ENCODE measurements at places on chromosomes 6 and 20.
A peak's percentile ranks its signal among the peaks of the same experiment; 100 is the strongest.

- no peak overlapping the region for H3K27ac ChIP-seq
- DNase-seq: no peak
- no peaks in the 10 kb centered on the region for H3K4me1 ChIP-seq
- H3K36me3 ChIP-seq: no peaks in the 10 kb centered on the region
- H3K27me3 ChIP-seq: no peaks in the 10 kb centered on the region
These were observed 1133.3 kb upstream of the ADGRB3 start for GRCh38 chr6:67501755-67502154.

DNA sequence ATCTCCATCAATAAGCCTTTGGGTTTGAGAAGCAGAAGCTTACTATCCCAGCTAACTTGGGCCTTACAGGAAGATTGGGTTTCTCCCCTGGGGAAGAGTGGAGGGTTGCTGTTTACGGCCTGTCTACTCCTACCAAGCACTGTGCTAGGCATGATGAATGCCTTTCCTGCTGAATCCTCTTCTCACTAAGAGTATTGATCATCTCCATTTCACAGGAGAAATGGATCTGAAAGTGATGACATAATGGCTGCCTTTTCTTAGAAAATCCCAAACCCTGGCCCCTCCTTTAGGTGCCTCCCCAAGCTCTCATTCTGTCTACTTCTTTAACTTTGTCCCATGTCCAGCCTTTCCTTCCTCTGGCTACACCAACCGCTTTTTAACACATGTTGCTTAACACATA, 66.1 kb downstream of the TSHZ2 start:
- H3K36me3 ChIP-seq: no peaks in the 10 kb centered on the region
- peaks cover 6% of the 10 kb centered on the region for H3K4me1 ChIP-seq
- H3K27ac ChIP-seq: no peak overlapping the region
- H3K27me3 ChIP-seq: no peaks in the 10 kb centered on the region
- DNase-seq: no peak

GRCh38 chr6:137724495-137725211, 142.4 kb upstream of the TNFAIP3 start:
- peak overlapping the region; percentile 98 for H3K27ac ChIP-seq
- no peak overlapping the region for H3K4me3 ChIP-seq
- no peaks in the 10 kb centered on the region for H3K27me3 ChIP-seq

GRCh38 chr6:20279608-20280287, 67.5 kb upstream of the MBOAT1 start:
- no peaks in the 10 kb centered on the region for H3K36me3 ChIP-seq
- DNase-seq: no peak
- H3K27me3 ChIP-seq: peaks cover 12% of the 10 kb centered on the region
- no peak overlapping the region for H3K27ac ChIP-seq
- H3K4me1 ChIP-seq: no peaks in the 10 kb centered on the region

DNA sequence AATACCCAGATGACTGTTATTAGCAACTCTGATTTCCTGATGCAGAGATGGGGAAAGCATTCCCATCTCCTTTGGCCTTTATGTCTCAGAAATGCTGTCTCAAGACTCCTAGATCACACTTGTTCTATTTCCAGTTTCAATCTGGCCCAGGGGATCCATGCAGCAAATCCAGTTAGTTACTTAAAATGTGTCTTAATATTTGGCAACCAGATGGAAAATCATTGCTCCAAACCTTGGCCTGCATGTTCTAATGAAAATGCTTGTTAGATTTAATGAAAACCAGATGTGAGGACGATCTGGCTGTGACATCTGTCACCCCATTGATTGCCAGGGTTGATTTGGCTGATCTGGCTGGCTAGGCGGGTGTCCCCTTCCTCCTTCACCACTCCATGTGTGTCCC, 125.2 kb downstream of the TSHZ2 start:
- DNase-seq: no peak
- H3K27ac ChIP-seq: no peak overlapping the region
- H3K36me3 ChIP-seq: no peaks in the 10 kb centered on the region
- H3K27me3 ChIP-seq: no peaks in the 10 kb centered on the region
- peaks cover 10% of the 10 kb centered on the region for H3K4me1 ChIP-seq
- H3K4me3 ChIP-seq: no peak overlapping the region

GRCh38 chr6:166555086-166555485, 31.4 kb downstream of the RAMACL start:
- no peak overlapping the region for H3K4me3 ChIP-seq
- no peaks in the 10 kb centered on the region for H3K36me3 ChIP-seq
- H3K27me3 ChIP-seq: peaks cover 69% of the 10 kb centered on the region
- no peak for DNase-seq

GRCh38 chr20:25199473-25200260, 4.2 kb downstream of the ENTPD6 start:
- H3K4me3 ChIP-seq: no peak overlapping the region
- H3K27me3 ChIP-seq: no peaks in the 10 kb centered on the region
- H3K27ac ChIP-seq: no peak overlapping the region
- peaks cover 61% of the 10 kb centered on the region for H3K4me1 ChIP-seq
- H3K36me3 ChIP-seq: peaks cover 5% of the 10 kb centered on the region

- no peaks in the 10 kb centered on the region for H3K4me1 ChIP-seq
- no peak overlapping the region for H3K4me3 ChIP-seq
- H3K27ac ChIP-seq: no peak overlapping the region
- H3K36me3 ChIP-seq: no peaks in the 10 kb centered on the region
- H3K27me3 ChIP-seq: no peaks in the 10 kb centered on the region
These were observed 235.2 kb downstream of the SYNE1 start for GRCh38 chr6:152401978-152402377.

DNA sequence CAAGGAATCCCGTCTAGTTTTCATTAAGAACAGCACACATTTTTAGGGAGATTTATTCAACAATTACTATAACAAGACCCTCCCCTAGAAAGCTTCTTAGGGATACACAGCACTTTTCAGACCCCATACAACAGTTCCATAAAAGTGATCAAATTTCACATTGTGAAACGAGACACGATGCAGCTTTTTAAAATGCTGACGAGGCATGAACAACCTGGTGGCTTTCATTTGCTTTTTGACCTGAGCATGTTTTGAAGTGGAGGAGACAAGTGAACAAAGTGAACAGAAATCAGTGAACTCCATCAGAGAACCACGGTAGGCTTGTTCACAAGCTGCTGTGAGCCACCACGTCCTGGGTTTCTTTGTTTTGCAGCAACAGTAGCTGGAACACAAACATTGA, 112.2 kb downstream of the PCSK2 start:
- DNase-seq: no peak
- no peaks in the 10 kb centered on the region for H3K36me3 ChIP-seq

- H3K36me3 ChIP-seq: no peaks in the 10 kb centered on the region
- DNase-seq: no peak
- no peak overlapping the region for H3K27ac ChIP-seq
- H3K27me3 ChIP-seq: no peaks in the 10 kb centered on the region
- H3K4me3 ChIP-seq: no peak overlapping the region
- H3K4me1 ChIP-seq: no peaks in the 10 kb centered on the region
These were observed 90.8 kb downstream of the HACE1 start for GRCh38 chr6:104768906-104769305.

DNA sequence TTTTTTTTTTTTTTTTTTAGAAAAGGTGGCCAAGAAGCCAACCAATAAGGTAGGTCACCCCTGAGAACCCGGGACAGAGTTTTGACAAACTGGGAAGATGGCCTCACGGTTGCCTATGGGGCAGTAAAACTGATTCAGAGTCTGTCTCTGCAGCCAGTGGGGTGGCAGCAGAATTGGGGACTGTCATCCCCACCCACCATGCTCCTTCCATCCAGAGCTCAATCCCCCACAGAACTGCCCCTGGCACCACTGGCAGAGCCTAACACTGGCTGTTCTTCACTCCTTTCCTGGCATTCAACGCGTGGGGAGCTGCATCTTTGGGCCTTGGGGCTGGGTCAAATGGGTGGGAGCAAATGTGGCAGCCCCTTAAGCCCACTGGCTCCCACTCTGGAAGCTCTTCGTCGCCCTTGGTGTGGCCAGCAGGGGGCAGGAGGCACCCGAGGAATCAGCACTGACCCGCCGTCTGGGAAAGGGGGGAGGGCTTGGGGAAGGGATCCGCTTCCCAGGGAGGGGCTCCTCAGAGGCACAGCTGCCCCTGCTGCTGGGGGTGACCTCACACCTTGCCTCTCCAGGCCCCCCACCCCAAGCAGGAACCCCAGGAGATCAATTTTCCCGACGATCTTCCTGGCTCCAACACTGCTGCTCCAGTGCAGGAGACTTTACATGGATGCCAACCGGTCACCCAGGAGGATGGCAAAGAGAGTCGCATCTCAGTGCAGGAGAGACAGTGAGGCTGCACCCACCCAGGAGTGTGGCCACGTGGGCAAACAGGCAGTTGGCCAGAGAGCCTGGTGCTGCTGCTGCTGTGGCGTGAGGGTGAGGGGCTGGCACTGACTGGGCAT, 10.4 kb downstream of the CD40 start:
- H3K4me3 ChIP-seq: no peak overlapping the region
- H3K27ac ChIP-seq: no peak overlapping the region
- peaks cover 16% of the 10 kb centered on the region for H3K4me1 ChIP-seq
- H3K27me3 ChIP-seq: peaks cover 6% of the 10 kb centered on the region

DNA sequence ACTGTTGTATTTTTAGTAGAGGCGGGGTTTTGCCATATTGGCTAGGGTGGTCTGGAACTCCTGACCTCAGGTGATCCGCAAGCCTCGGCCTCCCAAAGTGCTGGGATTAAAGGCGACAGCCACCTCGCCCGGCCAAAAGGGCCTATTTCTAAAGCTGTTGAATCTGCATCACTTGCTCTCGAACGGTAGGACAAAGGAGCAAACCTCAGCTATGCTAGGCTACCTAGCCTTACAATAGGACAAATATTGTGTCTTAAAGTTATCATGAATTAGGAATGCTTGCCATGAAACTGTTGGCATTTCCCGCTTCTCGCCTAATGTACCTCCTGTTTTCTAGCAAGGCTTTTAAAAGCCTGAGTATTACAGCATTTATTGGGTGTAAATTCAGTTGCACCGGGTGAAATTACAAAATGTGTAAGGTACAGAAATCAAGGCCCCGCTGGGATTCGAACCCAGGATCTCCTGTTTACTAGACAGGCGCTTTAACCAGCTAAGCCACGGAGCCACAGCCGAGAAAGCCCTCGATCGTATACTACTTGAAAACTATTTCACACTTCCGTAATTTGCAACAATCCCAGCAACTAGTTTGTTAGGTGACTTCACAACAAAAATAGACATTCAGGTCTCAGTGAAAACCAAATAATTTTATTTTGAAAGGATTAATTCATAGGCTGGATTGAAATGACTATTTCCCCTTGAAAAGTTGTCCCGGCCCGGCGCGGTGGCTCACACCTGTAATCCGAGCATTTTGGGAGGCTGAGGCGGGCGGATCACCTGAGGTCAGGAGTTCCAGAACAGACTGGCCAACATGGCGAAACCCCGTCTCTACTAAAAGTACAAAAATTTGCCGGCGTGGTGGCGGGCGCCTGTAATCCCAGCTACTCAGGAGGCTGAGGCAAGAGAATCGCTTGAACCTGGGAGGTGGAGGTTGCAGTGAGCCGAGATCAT, 211.6 kb upstream of the ZNF184 start:
- H3K27ac ChIP-seq: peak overlapping the region; percentile 16
- H3K36me3 ChIP-seq: no peaks in the 10 kb centered on the region
- peak overlapping the region; percentile 19 for H3K4me3 ChIP-seq
- DNase-seq: peak; percentile 89
- peaks cover 46% of the 10 kb centered on the region for H3K4me1 ChIP-seq
- H3K27me3 ChIP-seq: no peaks in the 10 kb centered on the region

DNA sequence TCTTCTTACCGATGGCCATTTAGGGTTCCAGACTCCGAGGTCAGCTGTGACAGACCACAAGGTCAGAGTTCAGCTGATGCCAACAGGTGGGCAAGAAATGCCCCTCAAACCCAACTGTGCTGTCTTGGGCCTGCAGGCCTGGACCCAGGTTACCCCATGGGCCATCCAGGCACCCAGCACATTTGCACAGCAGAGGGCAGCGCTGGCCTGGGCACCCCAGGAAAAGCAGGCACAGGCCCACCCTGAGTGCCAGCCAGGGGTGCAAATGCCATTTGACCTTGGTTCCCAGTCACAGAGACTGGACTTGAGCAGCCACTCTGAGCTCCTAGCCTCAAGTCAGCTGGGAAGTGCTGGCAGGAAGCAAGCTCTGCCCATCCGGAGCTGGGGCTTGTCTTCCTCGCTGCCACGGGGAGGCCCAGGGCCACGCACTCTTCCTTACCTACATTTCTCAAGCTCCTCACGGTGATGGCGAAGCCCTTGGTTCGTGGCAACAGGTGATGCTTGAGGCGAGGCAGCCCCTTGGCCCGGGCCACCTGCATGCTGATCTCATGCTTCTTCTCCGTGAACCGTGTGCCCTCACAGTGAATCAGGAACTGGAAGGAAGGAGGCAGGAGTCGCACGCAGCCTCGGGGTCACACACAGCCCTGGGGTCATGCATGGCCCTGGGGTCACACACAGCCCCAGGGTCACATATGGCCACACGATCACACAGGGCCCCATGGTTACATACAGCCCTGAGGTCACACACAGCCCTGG, 120.8 kb downstream of the AGPAT4 start:
- H3K4me3 ChIP-seq: no peak overlapping the region
- peaks cover 2% of the 10 kb centered on the region for H3K27me3 ChIP-seq
- H3K4me1 ChIP-seq: no peaks in the 10 kb centered on the region
- H3K27ac ChIP-seq: no peak overlapping the region
- H3K36me3 ChIP-seq: no peaks in the 10 kb centered on the region

Measured in HepG2 (cell line).